ENCODE measurements at places on chromosomes 5 and 9.

GRCh38 chr5:156515803-156516360 is 188.9 kb downstream of the SGCD start:
- no peak for DNase-seq

DNA sequence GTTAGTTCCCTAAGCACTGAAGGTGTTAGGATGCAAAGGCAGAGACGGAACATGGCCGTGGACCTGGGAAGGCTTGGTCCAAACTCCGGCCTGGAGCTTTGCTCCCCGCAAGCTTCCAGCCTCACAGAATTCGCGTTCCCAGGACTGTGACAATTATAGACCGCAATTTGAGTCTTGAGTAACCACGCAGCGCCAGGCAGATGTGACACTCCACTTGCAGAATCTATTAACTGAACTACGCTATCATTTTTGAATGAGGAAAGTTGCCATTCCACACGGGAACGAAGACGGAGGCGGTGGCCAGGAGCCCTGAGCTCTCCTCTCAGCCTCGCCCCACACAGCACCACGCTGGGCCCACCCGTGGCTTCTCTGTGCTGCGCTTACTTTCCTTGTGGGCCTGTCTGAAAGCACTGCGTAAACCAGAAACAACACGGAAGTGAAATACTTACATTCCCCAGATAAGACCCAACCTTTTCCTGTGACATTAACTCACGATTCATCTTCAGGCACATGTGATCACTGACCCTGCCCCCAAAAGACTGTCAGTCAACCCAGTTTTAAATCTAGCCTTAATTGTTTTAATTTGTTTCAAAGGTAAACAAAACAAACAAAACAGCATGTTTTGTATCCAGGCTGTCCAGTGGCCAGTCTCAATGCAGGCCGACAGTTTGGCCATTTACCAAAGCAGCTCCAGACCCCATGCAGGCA is 16.1 kb upstream of the COL5A1 start:
- no peak for DNase-seq

DNA sequence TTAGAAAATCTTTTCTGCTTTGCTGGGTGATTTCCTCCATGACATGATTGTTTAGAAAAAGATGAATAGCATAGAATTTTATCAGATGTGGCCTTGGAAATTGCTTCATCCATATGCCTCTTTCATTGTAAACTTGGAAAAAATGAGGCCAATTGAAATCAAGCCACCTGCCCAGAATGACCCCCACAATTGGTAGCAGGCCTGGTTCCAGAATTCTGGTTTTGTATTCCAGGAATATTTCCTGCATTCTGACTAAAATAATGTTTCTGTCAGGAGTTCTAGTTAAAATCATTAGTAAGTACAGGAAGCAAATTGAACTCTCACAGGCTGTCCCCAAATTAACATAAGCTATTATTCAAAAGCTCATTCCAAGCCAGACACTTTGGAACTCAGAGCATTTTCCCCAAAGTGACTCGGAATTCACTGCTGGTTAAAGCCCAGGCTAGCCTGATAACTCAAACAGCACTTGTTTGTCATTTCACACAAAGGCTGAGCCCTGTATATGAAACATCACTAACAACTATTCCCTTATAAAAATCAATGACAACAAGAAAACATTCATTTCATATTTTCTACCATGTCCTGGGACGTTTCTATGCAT is 75.1 kb upstream of the ADCY2 start:
- no peak for DNase-seq

- no peak for DNase-seq
These were observed 579 bp upstream of the ASTN2 start for GRCh38 chr9:117415358-117415914.

GRCh38 chr5:80962630-80963520 is 2.7 kb downstream of the RASGRF2 start:
- DNase-seq: no peak

- DNase-seq: no peak
These were observed 137.1 kb downstream of the SUSD1 start for GRCh38 chr9:112038017-112038408.

GRCh38 chr9:79127661-79128060 is 444.1 kb upstream of the TLE4 start:
- DNase-seq: no peak

- DNase-seq: no peak
These were observed 978 bp upstream of the UBE2B start for GRCh38 chr5:134370311-134370870.

DNA sequence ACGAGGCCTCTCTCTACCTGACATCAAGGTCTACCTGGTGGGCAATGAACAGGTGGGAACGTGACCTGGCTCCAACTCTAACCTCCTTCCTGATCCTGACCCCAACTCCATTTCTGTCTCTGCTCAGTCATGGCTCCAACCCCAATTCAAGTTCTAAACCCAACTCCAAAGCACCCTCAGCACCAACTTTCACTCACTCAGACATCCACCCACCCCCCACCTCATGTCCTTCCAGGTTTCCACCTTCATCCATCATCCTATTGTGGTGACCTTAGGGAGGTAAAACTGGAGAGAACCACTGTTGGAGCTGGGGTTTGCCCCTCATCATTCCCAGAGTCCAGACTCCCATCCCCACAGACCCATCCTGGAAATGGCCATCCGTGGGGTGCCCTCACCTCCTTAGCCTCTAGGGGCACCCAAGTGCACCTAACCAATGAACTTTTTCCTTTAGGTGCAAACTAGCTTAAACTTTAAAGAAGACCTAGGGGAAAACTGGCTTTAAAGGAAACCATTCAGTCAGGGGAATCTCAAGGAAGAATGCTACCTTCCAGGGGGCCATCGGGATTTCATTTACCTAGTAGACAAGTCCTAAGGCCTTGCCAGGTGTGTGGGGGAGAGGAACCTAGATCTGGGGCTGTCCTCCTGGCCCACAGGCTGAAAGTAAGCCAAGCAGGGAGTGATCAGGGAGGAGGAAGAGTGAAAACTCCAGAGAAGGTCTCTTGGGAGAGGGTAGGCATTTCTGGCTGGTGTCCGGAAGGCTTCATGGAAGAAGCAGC is 11.3 kb downstream of the RGS14 start:
- peak; percentile 65 for DNase-seq

GRCh38 chr9:83583151-83584014 is 39.6 kb upstream of the IDNK start:
- DNase-seq: peak; percentile 77

Data from NAMALWA (cell line).